Uterus (tissue), 4 donors: ENCODE measurements at places on chromosomes 6 and 20.

GRCh38 chr20:63135411-63135810 lies 80.5 kb downstream of the YTHDF1 start:
- no peaks in the 10 kb centered on the region for H3K36me3 ChIP-seq
- H3K4me3 ChIP-seq, result no peak overlapping the region
- no peak overlapping the region for H3K27ac ChIP-seq
- no peak for DNase-seq

DNA sequence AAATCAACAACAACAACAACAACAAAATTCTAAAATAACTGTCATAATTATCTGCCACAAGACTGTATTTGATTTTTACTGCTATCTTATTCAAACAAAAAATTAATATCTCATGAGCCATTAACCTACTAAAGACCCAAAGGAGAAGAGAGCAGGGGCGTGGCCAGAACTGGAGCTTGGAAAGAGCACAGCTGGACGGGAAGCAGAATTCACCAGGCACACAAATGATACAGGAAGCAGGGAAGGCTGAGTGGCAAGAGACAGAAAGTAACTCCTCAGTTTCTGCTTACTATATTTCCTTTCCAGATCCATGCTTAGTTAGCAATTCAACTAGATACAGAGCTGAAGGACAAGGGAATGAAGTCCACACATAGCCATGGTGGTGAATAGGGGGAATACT lies 54.4 kb downstream of the FKBP5 start:
- no peaks in the 10 kb centered on the region for H3K27me3 ChIP-seq
- no peak overlapping the region for H3K27ac ChIP-seq
- H3K36me3 ChIP-seq, result no peaks in the 10 kb centered on the region
- no peak overlapping the region for H3K4me3 ChIP-seq

- H3K4me3 ChIP-seq, result no peak overlapping the region
- DNase-seq, result no peak
- no peak overlapping the region for H3K27ac ChIP-seq
- no peaks in the 10 kb centered on the region for H3K36me3 ChIP-seq
Measured at GRCh38 chr6:45365036-45365435, 12.7 kb downstream of the SUPT3H start.

- no peak for DNase-seq
- H3K36me3 ChIP-seq, result no peaks in the 10 kb centered on the region
- no peaks in the 10 kb centered on the region for H3K4me1 ChIP-seq
- no peaks in the 10 kb centered on the region for H3K27me3 ChIP-seq
Measured at GRCh38 chr6:44967481-44967880, 360.6 kb upstream of the RUNX2 start.

DNA sequence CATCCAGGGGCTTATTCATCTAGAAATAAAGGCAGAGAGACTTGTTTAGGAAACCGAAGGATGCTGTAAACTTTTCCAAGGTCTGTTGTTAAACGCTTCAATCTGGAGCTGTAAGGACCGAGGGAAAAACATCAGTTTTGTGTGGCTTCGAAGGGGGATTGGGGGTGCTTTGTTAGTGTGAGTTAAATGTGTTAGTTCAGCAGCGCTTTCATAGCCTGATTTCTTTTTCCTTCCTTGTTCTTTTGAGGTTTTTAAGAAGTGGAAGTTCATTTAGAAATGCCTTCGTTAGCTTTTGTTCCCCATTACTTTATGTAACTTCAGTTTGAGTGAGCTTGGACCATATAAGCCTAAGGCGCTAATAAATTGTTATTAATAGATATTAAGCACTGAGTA lies 1.5 kb downstream of the ANKS1A start:
- DNase-seq, result no peak
- H3K4me1 ChIP-seq, result no peaks in the 10 kb centered on the region
- no peaks in the 10 kb centered on the region for H3K27me3 ChIP-seq
- H3K4me3 ChIP-seq, result peak overlapping the region; percentile 86

- H3K27me3 ChIP-seq, result no peaks in the 10 kb centered on the region
- no peak overlapping the region for H3K4me3 ChIP-seq
- H3K27ac ChIP-seq, result no peak overlapping the region
- no peak for DNase-seq
Measured at GRCh38 chr6:54716877-54717276, 129.7 kb upstream of the FAM83B start.

GRCh38 chr20:59665656-59666555 lies 61.6 kb downstream of the PHACTR3 start:
- no peak overlapping the region for H3K27ac ChIP-seq
- H3K36me3 ChIP-seq, result no peaks in the 10 kb centered on the region
- no peak for DNase-seq
- no peaks in the 10 kb centered on the region for H3K27me3 ChIP-seq
- no peaks in the 10 kb centered on the region for H3K4me1 ChIP-seq

DNA sequence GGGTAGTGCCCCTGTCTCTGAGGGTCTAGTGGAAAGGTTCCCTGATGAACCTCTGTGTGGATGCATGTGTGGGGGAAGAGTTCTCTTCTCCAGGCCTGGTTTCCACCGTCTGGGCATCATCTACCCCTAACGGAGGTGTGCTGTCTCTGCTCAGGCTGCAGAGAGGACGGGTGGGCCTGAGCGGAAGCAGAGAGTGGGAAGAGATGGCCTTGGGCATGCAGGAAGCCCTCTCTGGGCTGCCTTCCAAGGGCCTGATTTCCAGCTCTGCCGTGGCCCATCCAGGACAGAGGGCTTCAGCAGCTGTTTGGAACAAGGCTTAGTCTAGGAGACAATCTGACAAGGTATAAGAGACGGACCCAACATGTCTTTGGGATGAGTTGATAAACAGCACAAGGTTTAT lies 220.1 kb upstream of the DTNBP1 start:
- no peak overlapping the region for H3K4me3 ChIP-seq
- no peak for DNase-seq
- H3K27ac ChIP-seq, result no peak overlapping the region
- H3K27me3 ChIP-seq, result no peaks in the 10 kb centered on the region
- H3K4me1 ChIP-seq, result no peaks in the 10 kb centered on the region

DNA sequence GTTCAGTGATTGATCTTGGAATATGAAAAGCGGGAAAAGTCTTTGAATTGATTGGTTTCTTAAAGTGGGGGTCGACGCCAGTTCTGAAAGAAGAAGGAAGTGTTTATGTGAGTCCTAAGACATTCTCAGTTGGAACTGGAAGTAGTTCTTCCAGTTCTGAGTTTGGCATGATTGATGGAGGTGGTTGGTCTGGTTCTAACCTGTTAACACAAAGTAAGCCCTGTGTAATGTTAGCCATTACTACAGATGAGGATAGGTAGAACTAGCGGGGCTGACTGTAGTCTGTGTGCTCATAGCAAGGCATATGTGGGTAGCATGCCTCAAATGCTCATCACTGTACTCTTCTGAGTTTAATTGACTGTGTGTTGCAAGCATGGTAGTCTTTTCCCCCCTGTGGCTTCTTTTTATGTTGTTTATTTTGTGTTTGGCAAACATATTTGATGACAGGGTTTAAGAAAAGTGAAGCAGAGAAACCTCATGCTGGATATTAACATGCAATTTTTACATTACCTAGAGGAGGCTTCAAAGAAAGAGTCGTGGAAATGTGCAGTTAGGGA lies 24.9 kb downstream of the CITED2 start:
- no peak for DNase-seq
- H3K4me3 ChIP-seq, result no peak overlapping the region
- no peaks in the 10 kb centered on the region for H3K4me1 ChIP-seq
- no peaks in the 10 kb centered on the region for H3K36me3 ChIP-seq
- no peak overlapping the region for H3K27ac ChIP-seq

DNA sequence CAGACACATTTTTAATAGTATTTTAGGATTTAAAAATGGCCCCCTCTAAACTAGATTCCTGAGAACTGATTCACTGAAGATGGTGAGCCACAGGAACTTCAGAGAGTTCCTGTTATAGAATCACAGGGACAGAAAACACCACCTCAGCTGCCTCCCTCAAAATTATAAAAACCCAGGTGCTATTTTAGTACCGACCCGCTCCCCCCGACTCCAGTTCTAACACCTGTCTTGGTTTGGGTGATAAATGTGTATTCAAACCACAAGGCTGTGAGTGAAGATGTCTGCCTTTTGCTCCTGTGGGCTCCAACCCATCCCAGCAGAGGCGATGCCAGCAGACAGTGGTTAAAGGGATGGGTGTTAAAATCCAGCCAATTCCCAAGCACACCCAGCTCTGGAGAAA lies 127.4 kb upstream of the LY86 start:
- H3K27me3 ChIP-seq, result no peaks in the 10 kb centered on the region
- no peak overlapping the region for H3K4me3 ChIP-seq
- no peaks in the 10 kb centered on the region for H3K4me1 ChIP-seq

DNA sequence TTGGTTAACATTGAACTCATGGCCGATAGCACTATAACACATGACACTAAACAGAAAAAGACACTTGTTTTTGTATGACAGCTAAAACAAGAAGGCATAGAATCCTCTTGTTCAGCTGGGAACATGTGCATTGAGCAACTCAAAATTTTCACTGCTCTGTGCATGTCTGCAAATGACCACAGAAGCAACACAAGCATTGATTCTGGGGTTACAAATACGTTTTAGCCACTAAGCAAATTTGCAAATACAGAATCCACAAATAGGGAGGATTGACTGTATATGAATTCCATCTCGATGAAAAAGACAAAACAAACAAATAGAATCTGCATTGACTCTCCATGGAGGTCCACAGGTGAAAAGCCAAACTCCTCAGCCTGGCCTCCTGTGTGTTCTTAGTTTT lies 31.7 kb downstream of the C6orf132 start:
- no peaks in the 10 kb centered on the region for H3K36me3 ChIP-seq
- no peak overlapping the region for H3K4me3 ChIP-seq
- H3K27ac ChIP-seq, result no peak overlapping the region
- DNase-seq, result no peak
- H3K27me3 ChIP-seq, result no peaks in the 10 kb centered on the region
- no peaks in the 10 kb centered on the region for H3K4me1 ChIP-seq

DNA sequence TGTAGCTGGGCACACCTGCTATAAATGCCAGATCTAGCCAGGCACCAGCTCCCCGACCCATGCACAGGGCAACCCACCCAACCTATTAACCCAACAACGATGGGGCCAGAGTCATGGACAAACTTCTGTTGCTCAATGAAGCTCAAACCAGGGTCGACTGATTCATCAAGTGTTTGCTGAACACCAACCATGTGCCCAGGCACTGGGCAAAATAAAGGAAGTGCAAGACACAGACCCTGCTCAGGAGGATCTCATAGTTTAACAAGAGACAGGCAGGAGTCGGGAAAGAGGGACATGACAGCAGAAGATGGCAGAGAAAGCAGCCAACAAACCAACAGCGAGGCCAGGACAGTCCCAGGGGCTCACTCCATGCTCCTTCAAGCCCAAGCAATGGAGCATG lies 18.8 kb downstream of the KCNK5 start:
- no peaks in the 10 kb centered on the region for H3K36me3 ChIP-seq
- H3K27ac ChIP-seq, result no peak overlapping the region
- no peaks in the 10 kb centered on the region for H3K27me3 ChIP-seq
- H3K4me1 ChIP-seq, result no peaks in the 10 kb centered on the region
- H3K4me3 ChIP-seq, result no peak overlapping the region

- H3K4me1 ChIP-seq, result no peaks in the 10 kb centered on the region
- DNase-seq, result no peak
- H3K27ac ChIP-seq, result no peak overlapping the region
- H3K27me3 ChIP-seq, result no peaks in the 10 kb centered on the region
- no peak overlapping the region for H3K4me3 ChIP-seq
Measured at GRCh38 chr6:100246206-100246605, 218.5 kb downstream of the SIM1 start.

- H3K4me3 ChIP-seq, result no peak overlapping the region
- DNase-seq, result no peak
- H3K36me3 ChIP-seq, result no peaks in the 10 kb centered on the region
- no peaks in the 10 kb centered on the region for H3K27me3 ChIP-seq
- no peak overlapping the region for H3K27ac ChIP-seq
Measured at GRCh38 chr20:33475381-33476152, 14.3 kb upstream of the CBFA2T2 start.

DNA sequence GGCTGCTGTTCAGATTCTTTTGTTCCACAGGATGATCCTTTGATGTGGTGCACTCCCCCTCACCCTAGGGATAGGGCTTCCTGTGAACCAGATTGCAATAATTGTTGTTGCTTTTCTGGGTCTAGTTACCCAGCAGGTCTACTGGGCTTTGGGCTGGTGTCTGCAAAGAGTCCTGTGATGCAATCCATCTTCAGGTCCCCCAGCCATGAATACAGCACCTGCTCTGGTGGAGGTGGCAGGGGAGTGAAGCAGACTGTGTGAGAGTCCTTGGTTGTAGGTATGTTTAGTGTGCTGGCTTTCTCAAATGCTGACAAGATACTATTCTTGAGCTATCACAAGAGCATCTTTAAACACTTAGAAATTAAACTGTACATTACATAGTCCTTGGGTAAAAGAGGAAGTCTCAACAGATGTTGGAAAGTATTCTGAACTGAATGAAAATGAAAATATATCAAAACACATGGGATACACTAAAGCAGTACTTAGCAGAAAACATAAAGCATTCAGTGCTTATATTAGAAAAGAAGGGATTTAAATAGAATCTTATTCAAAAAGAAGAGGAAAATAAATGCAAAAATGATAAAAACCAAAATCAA lies 49.1 kb upstream of the CCR6 start:
- H3K4me1 ChIP-seq, result no peaks in the 10 kb centered on the region
- H3K27me3 ChIP-seq, result no peaks in the 10 kb centered on the region
- no peak overlapping the region for H3K4me3 ChIP-seq
- H3K36me3 ChIP-seq, result no peaks in the 10 kb centered on the region

DNA sequence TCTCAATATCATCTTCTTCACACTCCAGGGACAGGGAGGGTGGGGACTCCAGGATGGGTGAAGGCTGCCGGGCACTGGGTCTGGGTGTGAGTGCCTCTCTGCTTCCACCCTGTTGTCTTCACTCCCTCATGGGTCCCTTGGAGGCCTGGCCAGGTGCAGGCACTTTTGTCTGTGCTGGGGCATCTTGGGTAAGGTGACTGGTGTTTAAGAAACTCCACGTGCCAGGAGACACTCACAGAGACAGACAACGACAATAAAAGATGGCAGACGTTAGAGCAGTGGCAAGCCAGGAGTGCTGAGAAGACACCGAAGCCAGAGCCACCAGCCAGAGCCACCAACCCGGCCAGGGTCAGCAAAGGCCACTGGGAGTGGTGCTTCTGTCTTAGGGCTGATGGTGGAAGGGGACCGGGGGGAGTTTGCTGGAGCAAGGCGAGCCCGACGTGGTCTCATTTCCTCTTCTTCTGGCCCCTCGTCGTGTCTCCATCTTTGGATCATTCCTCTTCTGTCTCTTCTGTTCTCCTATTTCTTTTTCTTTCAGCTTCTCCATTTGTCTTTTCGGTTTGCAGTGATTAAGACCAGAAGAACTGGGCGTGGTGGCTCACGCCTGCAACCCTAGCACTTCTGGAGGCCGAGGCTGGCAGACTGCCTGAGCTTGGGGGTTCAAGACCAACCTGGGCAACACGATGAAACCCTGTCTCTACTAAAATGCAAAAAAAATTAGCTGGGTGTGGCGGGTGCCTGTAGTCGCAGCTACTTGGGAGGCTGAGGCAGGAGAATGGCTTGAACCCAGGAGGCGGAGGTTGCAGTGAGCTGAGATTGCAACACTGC lies 90.8 kb downstream of the RAMACL start:
- H3K27ac ChIP-seq, result no peak overlapping the region
- H3K27me3 ChIP-seq, result no peaks in the 10 kb centered on the region
- no peaks in the 10 kb centered on the region for H3K4me1 ChIP-seq
- no peak for DNase-seq
- no peaks in the 10 kb centered on the region for H3K36me3 ChIP-seq

GRCh38 chr6:37306624-37307222 lies 47.1 kb upstream of the RNF8 start:
- no peaks in the 10 kb centered on the region for H3K27me3 ChIP-seq
- H3K27ac ChIP-seq, result no peak overlapping the region
- H3K36me3 ChIP-seq, result no peaks in the 10 kb centered on the region
- H3K4me3 ChIP-seq, result no peak overlapping the region

GRCh38 chr6:8432614-8433013 lies 2.7 kb downstream of the SLC35B3 start:
- H3K27ac ChIP-seq, result no peak overlapping the region
- no peak overlapping the region for H3K4me3 ChIP-seq
- DNase-seq, result no peak
- no peaks in the 10 kb centered on the region for H3K4me1 ChIP-seq
- H3K27me3 ChIP-seq, result no peaks in the 10 kb centered on the region
